Heart right ventricle (tissue), 16 donors: ENCODE measurements at places on chromosomes 1 and 21. TPM values are rescaled to one million over a fixed set of nuclear protein-coding genes. Genes with fewer than 3 reads are reported as not detected.

DNA sequence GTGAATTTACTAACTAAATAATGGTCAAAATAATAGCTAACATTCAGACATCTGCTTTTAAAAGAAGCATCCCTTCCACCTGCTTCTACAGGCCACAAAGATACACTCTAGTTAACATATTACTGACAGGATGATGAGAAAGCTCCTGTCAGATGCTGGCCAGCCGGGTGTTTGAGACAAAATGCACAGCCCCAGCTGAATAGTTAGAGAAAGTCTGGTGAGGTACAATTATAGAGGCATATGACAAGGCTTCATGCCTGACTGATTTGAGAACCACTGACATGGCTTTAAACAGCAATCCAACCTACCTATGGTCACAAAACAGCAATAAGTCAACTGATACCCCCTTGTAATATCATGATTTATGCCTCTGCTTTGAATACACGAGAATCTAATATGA, 137.0 kb downstream of the DENND1B start:
- H3K4me1 ChIP-seq, result no peaks in the 10 kb centered on the region
- H3K4me3 ChIP-seq, result no peak overlapping the region
- DNase-seq, result no peak
- no peaks in the 10 kb centered on the region for H3K36me3 ChIP-seq

GRCh38 chr1:57175506-57175905, 209.7 kb upstream of the C8B start:
- H3K27ac ChIP-seq, result no peak overlapping the region
- no peaks in the 10 kb centered on the region for H3K27me3 ChIP-seq
- DNase-seq, result no peak

Gene FCN3
- 161 TPM for total RNA-seq

Gene AMY1B
- total RNA-seq, result not detected

DNA sequence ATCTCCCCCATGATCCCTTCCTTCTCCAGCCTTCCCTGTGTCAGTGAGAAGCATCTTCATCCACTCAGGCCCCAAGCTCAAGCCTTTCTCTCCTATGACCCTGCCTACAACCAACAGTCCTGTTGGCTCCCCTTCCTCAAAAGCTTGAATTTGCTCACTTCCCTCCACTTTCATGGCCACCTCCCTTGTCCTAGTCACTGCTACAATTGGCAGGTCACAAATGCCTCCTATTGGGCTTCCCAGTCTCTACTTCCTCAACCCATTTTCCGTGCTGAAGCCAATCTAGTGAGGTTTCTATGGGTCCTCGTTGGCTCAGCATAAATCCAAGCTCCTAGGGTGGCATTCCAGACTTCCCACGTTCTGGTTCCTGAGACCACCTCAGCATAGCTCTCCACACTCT, 40.2 kb upstream of the SLC6A9 start:
- H3K27ac ChIP-seq, result no peak overlapping the region
- no peaks in the 10 kb centered on the region for H3K36me3 ChIP-seq
- H3K27me3 ChIP-seq, result peaks cover 5% of the 10 kb centered on the region
- no peak overlapping the region for H3K4me3 ChIP-seq
- no peak for DNase-seq

DNA sequence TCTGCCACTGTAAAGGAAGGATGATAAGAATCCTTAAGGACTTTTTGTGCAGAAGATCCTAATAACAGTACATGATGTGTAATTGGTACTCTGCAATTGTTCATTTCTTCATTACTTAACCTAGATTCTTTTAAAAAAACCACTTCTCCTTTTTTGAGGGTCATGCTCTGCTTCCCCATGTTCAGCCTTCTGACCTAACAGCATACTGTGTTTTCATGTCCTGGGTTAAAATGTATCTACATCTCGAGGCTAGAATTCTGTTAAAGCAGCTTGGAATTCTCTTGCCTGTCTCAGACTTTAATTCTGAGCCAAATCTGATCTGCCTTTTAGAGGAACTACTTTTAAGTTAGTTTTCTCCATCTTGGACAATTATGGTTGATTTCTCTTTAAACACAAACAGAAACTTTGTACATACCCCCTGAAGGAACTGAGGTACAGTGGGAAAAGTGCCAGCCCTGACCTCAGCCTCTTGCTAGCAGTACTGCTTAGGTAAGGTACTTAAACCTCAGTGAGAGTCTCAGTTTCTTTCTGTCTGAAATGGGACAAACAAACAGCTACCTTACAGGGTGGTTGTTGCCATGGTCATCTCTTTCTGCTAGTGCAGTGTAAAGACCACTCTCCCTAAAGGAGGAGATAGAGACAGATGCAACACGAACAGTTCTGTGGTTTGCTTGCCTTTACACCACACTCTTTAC, 103.2 kb upstream of the DYNLT5 start:
- no peak overlapping the region for H3K27ac ChIP-seq
- no peaks in the 10 kb centered on the region for H3K4me1 ChIP-seq
- no peak overlapping the region for H3K4me3 ChIP-seq
- peaks cover 37% of the 10 kb centered on the region for H3K36me3 ChIP-seq
- H3K27me3 ChIP-seq, result no peaks in the 10 kb centered on the region
- no peak for DNase-seq

DNA sequence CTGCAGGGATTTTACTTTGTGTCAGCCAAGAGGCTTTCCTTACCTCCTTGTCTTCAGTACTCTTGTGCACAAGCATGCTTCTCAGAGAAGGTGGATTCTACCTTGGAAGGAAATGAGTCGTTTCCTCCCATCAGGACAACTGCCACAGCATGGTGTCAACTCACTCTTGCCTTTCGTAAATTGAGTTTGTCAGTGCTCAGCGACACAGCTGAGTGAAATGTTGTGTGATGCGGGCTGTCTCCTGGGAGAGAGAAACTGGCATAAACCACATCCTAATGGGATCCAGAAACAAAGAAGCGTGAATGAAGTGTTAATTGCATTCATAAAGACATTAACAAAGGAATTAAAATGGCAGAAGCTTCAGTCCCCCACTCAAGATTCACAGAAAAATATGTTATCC, 51.5 kb upstream of the SLC22A15 start:
- no peaks in the 10 kb centered on the region for H3K27me3 ChIP-seq
- H3K27ac ChIP-seq, result no peak overlapping the region
- no peaks in the 10 kb centered on the region for H3K4me1 ChIP-seq
- H3K36me3 ChIP-seq, result no peaks in the 10 kb centered on the region
- no peak for DNase-seq

Gene TARDBP
- 107 TPM for total RNA-seq

- no peak for DNase-seq
- no peak overlapping the region for H3K27ac ChIP-seq
- H3K36me3 ChIP-seq, result no peaks in the 10 kb centered on the region
- no peaks in the 10 kb centered on the region for H3K27me3 ChIP-seq
Measured at GRCh38 chr1:66464802-66465201, 69.2 kb upstream of the SGIP1 start.

DNA sequence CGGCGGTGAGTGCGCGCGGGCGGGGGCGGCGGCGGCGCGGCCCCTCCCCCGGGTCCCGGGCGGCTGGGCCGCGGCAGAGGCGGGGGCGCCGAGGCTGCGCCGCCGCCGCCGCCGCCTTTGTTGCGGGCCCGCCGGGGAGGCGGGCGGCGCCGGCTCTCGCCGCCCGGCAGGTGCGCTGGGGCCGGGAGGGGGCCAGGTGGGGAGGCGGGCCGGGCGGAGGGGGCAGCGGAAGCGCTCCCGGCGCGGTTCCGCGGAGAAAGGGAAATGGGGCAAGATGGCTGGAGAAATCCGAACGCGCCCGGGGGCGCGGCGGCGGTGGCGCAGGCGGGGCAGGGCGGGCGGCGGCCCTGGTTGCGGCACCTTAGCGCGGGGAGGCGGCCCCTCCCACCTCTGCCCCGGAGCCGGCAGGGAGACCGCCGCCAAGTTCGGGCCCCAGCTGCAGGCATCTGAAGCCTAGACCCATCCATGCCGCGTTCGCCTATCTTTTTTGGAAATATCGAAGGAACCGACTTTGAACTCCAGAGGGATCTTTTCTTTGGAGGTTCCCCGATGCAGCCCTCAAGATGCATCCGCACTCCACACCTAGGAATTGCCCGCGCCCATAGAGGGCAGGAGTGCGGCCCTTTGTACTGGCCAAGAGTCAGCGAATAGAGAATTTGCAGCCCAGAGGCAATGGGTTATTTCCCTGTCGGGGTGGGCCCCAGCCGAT, 479 bp downstream of the POGK start:
- H3K4me1 ChIP-seq, result peaks cover 59% of the 10 kb centered on the region
- H3K27ac ChIP-seq, result peak overlapping the region; percentile 84
- H3K27me3 ChIP-seq, result no peaks in the 10 kb centered on the region
- DNase-seq, result peak; percentile 43
- H3K4me3 ChIP-seq, result peak overlapping the region; percentile 44
- peaks cover 31% of the 10 kb centered on the region for H3K36me3 ChIP-seq

Gene CFH
- total RNA-seq, result 29.8 TPM

GRCh38 chr1:156693848-156694689, 11.3 kb downstream of the CRABP2 start:
- peaks cover 53% of the 10 kb centered on the region for H3K27me3 ChIP-seq
- peaks cover 16% of the 10 kb centered on the region for H3K4me1 ChIP-seq
- DNase-seq, result no peak
- no peaks in the 10 kb centered on the region for H3K36me3 ChIP-seq
- H3K27ac ChIP-seq, result no peak overlapping the region
- H3K4me3 ChIP-seq, result no peak overlapping the region

Gene PTGFR
- total RNA-seq, result 0.33 TPM

DNA sequence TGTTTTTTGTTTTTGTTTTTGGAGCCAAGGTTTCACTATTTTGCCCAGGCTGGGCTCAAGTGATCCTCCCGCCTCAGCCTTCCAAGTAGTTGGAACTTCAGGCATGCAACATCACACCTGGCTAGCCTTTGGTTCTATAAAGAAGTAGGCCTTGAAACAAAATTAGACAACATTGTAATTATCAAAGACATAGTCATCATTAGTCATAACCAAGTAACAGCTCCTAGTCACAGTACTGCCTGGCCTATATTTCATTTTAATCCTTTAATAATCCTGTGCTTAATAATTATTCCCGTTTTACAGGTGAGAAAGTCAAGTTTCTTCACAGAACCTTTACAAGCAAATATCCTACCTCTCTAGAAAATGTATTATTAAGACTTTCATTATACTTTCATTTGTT, 52.3 kb upstream of the TBX15 start:
- no peak overlapping the region for H3K27ac ChIP-seq
- no peaks in the 10 kb centered on the region for H3K4me1 ChIP-seq
- no peak overlapping the region for H3K4me3 ChIP-seq
- H3K36me3 ChIP-seq, result peaks cover 52% of the 10 kb centered on the region

Gene KCNH1
- not detected for total RNA-seq

DNA sequence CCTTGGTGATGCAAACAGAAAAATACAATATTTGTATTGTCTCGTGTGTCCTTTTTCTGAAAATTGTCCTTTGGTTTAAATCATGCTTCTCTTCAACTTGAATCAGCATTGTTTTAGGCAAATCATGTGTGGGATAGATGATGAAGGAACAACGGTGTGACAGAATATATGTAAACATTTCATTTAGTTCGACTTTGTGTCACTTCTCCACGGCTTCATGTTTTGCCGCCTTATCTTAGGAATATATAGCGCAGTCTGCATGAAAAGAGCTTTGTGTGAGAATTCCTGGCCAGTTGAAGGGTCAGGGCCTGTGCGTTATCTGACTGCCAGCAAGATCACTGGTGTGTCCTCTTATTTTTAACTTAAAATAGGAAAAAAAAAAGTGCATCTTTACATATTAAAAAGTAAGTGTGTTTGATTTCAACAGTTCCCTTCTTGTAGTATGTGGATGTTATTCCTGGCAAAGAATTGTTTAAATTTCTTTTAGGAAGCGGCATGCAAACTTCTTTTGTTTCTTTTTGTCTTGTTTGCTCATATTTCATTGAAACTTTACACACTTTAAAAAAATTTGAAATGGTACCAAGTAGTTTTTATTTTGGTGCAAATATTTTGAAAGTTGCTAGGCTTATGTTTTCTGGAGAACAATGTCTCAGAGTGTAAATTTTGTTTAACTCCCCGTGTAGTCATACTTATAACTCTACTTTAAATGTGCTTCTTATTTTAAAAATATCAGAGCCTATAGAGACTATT, 465.2 kb downstream of the USP25 start:
- peak overlapping the region; percentile 67 for H3K27ac ChIP-seq
- DNase-seq, result no peak
- H3K27me3 ChIP-seq, result no peaks in the 10 kb centered on the region
- H3K36me3 ChIP-seq, result no peaks in the 10 kb centered on the region
- H3K4me1 ChIP-seq, result no peaks in the 10 kb centered on the region

Gene OR2T10
- total RNA-seq, result not detected

Gene RAB25
- not detected for total RNA-seq

DNA sequence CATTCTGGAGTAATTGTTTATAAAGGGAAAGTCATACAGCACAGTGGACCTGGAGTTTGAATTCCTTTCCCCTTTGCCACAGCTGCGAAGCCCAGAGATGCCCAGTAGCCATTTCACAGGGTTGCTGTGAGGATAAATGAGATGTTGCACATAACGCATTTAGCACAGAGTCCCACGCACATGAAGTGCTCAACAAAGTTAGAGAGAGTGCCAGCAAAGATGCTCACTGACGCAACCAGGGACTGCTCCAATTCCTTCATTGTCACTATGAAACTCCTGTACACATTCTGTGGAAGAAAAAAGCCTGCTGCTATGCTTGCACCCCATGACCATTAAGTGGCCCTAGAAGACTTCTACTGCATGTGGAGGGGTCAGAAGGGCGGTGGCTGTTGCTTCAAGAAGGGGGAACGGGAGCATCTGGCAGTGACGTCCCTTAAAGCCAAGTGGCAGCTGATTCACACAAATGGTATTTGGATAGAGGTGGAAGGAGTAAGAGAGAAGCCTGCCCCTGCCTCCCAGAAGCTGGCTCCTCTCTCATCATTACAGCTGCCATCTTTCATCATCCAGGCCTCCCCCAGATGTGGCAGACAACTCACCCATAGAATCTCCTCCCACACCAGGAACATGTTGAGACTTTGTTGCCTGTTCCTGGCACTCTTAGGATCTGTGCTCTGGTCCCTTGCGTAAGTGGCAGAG, 26.5 kb upstream of the VAV3 start:
- no peaks in the 10 kb centered on the region for H3K27me3 ChIP-seq
- peaks cover 3% of the 10 kb centered on the region for H3K4me1 ChIP-seq
- no peak overlapping the region for H3K4me3 ChIP-seq
- no peak overlapping the region for H3K27ac ChIP-seq

- H3K27ac ChIP-seq, result peak overlapping the region; percentile 99
- H3K4me3 ChIP-seq, result peak overlapping the region; percentile 14
- H3K27me3 ChIP-seq, result peaks cover 12% of the 10 kb centered on the region
- H3K36me3 ChIP-seq, result no peaks in the 10 kb centered on the region
- peak; percentile 46 for DNase-seq
Measured at GRCh38 chr1:30756545-30757351, 826 bp downstream of the LAPTM5 start.

GRCh38 chr1:204624631-204625216, 60.8 kb downstream of the LRRN2 start:
- H3K4me3 ChIP-seq, result no peak overlapping the region
- H3K36me3 ChIP-seq, result no peaks in the 10 kb centered on the region
- no peak overlapping the region for H3K27ac ChIP-seq
- no peaks in the 10 kb centered on the region for H3K27me3 ChIP-seq
- no peak for DNase-seq
- peaks cover 6% of the 10 kb centered on the region for H3K4me1 ChIP-seq

Gene FCGR2B
- total RNA-seq, result 8.9 TPM

DNA sequence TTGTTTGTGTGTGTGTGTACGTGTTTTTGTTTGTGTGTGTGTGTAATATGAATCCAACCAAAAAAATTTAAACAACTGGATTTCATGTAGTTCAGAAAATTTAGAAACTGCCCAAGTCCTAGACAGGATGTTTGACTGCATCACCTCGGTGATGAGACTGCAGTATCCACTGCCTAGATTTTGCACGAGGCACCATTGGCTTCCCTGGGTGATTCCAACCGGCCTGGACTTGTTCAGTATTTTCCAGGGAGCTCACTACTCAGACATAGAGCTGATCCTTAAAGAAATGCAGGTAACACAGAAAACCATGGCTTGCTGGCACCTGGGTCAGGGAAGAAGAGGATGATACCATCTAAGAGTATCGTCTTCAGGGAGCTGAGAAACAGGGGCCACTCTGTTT, 18.2 kb upstream of the KCNK2 start:
- H3K27me3 ChIP-seq, result no peaks in the 10 kb centered on the region
- no peak for DNase-seq
- H3K36me3 ChIP-seq, result no peaks in the 10 kb centered on the region
- H3K27ac ChIP-seq, result no peak overlapping the region
